ENCODE measurements at places on chromosomes 13 and 19.

- no peak for DNase-seq
Observed at GRCh38 chr13:94859811-94860210, 147.5 kb upstream of the SOX21 start.

- DNase-seq = no peak
Observed at GRCh38 chr13:76029706-76030105, 393.6 kb downstream of the LMO7 start.

- DNase-seq = no peak
Observed at GRCh38 chr19:18153556-18154134, 682 bp downstream of the PIK3R2 start.

DNA sequence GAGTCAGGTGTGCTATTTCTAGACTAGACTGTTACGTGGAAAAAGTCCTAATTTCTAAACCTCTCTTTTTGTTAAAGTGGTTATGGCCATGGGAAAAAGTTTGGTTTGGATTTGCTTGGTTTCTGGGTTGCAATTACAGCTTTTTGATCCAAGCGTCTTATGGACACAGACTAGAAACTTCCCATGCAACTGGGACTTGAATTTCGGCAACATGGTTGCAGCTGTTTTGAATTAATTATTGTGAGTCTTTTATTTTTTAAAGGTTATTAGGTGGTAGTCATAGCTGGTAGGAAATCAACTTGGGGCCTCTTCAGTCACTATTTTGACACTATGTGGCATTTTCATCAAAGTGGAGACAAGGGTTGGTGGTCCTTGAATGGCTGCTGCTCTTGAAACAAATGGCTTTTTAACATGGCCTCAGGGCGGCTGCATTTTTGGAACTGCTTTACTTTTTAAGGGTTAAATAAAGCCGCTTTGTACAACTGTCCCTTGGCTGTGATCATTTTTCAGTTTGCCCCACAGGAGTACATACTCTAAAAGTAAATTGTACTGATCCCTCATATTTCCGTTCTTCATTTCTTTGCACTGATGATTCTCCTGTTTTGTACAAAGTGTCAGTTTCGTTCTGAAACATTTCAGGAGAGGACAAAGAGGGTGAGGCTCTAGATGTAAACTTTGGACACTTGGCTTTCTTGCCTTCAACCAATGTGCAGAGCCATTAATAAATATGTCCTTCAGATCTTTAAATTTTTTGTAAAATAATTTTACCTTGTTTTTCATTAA is 15.9 kb downstream of the HNRNPM start:
- DNase-seq = no peak

DNA sequence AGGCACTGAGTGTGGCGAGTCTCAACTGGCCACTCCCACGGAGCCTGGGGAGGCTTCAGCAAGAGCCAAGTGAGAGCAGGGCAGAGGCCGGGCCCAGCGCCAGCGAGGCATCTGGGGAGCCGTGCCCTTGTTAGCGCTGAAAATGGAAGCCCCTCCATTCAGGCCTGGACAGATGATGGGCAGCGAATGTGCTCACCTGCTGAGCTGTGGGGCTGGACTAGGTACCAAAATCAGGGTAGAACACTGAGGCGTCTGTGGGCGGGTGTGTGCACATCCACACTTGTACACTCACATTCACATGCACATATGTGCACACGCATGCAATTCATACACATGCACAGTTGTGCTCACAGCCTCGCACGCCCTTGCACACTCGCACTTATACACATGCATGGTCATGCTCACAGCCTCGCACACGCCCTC is 20.7 kb downstream of the NAXD start:
- DNase-seq = no peak

DNA sequence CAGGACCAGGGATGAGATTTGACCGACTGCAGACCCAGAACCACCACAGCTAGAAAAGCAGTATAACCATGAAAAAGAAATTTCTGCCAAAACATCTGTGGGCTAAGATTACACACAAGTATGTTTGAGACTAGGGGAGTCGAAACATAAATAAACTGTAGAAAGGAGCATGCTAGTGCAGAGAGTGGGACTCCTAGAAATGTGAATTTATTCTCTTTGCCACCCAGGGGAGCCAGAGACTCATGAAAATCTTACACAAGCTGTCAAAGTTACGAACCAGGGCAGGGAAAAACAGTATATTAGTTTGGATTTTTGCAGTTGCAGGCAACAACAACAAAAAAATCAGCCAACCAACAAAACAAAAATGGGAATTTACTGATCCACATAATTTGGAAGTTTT is 12.3 kb upstream of the HSPH1 start:
- no peak for DNase-seq

GRCh38 chr19:33875071-33875470 is 78.4 kb downstream of the KCTD15 start:
- no peak for DNase-seq

GRCh38 chr19:2949939-2950285 is 5.1 kb upstream of the ZNF77 start:
- DNase-seq = no peak

- no peak for DNase-seq
Observed at GRCh38 chr13:26186995-26187394, 35.1 kb downstream of the RNF6 start.

DNA sequence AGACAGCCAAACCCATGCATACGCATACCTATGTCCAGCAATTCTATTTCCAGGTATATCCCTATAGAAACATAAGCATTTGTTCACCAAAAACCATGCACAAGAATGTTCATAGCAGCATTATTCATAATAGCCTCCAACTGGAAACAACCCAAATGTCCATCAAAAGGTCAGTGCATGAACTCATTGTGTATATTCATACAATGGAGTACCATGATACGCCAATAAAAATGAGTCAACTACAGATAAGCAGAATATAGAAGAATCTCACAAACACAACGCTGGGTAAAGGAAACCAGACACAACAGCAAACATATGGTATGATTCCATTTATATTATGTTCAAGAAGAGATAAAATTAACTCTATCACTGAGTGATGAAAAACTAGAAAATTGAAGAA is 23.8 kb downstream of the DEDD2 start:
- no peak for DNase-seq

DNA sequence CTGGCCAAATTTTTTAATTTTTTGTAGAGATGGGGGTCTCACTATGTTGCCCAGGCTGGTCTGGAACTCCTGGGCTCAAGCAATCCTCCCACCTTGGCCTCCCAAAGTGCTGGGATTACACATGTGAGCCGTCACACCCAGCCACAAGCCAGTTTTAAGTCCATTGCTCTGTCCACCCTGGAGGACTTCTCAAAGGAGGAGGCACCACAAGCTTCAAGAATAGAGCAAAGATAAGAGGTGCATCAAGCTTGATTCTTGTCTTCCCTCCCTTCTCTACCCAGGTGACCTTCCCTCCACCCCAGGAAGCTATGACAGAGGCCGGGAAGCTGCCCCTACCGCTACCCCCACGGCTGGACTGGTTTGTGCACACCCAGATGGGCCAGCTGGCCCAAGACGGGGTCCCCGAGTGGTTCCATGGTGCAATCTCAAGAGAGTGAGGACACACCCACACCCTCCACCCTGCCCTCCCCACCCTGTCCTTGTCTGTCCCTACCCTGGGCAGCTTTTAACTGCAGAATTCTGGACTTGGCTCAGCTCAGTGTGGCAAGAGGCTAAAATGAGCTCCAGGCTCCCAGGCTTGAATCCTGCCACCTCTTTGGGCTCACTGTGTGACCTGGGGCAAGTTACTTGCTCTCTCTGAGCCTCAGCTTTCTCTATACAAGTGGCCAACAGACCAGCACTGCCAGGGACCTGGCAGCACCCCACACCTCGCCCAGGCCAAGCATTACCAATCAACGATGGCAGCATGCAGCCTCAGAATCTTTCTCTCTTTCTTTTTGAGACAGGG is 5.2 kb downstream of the HSH2D start:
- no peak for DNase-seq

DNA sequence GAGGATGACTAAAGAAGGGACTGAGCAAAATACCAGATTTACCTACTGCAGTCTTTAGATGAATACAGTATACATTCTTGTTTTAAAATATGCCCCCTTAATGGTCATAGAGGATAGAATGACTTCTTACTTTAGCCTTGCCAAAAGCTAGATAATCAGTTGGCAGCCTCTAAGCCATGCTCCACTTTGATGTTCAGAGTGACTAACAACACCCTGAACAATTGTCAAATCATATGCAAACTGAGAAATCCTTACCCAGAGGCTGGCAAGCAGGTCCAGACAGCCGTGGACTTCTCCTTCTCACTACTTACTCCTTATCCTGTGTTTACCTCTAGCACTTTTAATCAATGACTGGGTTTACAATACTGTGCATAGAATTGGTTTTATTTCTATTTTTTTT is 23.6 kb upstream of the PHF11 start:
- DNase-seq = no peak

DNA sequence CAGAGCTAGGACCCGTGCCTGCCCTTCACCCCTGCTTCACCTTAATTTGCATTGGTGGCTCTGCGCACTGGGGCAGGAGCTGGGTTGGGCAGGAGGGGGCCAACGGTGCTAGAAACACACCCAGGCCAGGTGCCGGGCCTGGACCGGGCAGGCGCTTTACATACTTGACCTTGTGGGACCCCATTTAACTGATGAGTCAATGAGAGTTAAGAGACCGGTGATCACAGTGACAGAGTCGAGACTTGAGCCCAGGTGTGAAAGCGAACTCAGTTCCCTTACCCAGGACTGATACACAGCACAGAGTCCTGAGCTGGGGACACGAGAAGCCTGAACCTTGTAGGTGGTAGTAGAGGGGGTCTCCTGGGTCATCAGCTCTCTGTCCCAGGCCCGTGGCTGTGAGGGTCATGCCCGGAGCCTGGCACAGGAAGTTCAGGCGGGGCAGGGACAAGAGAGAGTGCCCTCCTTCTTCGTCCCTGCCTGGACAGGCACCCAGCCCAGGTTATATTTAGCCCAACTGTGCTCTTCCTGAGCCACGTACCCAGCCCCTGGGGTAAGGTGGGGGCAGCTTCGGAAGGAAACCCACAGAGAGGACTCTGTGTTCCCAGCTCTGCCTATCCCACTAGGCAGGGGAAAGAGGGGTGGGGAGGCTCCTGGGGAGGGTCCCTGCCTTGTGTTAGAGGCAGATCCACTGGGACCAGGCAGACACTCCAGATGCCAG is 1.9 kb downstream of the PRX start:
- no peak for DNase-seq

- DNase-seq = no peak
Observed at GRCh38 chr13:24615911-24616472, 64.2 kb upstream of the ATP12A start.

GRCh38 chr13:110299283-110299840 is 7.6 kb downstream of the COL4A1 start:
- DNase-seq = no peak

DNA sequence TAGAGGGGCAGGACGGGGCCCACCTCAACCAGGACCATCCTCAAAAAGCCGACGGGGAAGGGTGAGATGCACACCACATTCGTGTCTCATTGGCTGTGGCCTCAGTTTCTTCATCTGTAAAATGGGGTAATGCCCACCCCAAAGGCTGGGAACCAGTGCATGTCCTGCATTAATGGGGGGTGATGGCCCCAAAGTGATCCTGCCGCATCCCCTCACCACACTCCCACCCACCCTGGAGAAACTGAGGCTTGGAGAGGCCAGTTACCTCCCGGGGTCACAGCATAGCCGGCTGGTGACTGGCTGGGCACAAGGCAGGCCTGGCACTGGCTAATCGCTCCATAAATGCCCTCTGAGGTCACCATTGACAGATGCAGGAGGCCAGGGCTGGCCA is 640 bp upstream of the MIDN start:
- DNase-seq = no peak

DNA sequence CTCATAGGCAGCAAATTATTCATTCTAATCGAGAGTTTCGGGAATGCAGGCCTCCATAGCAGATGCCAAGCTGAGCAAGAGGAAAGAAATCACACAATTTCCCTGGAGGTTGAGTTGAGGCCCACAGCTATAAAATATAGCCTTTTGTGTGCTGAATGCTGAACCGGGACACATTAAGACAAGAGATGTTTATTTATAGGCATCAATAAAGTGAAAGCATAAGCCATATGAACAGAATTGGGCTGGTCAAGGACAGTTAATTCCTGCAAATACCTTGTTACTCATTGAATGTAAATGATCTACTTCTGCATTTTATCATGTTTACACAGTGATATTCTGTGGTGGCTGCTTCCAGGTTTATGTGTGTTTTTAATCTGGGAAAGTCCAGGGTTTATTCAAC is 461.7 kb downstream of the KLF12 start:
- DNase-seq = no peak

GRCh38 chr19:53945998-53946397 is 16.7 kb upstream of the CACNG8 start:
- DNase-seq = no peak

DNA sequence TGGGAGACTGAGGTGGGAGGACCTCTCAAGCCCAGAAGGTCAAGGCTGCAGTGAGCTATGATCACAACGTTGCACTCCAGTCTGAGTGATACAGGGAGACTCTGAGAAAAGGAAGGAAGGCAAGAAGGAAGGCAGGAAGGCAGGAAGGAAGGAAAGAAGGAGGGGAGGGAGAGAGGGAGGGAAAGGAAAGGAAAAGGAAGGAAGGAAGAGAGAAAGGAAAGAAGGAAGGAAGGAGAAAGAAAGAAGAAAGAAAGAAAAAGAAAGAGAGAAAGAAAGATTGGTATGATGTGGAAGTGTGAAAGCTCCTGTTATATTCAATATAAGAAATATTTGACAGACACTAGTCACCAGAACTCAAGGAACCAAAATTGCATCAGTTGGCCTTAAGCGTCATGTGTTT is 32.5 kb upstream of the CEBPG start:
- no peak for DNase-seq

DNA sequence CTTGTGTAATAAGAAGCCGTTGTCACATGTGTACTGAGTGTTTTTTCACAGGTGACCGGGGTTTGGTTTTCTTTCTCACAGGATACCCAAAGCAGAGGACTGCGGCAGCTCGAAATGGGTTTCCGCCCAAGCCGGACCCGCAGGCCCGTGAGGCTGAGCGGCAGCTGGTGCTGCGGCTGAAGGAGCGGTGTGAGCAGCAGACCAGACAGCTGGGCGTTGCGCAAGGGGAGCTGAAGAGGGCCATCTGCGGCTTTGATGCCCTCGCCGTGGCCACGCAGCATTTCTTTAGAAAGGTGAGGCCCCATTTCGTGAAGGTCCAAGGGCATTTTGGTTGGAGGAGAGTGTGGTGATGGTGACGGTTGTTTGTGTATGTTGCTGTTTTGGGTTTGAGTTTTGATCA is 236.3 kb downstream of the SLC7A1 start:
- DNase-seq = no peak

All from activated effector memory CD4-positive, alpha-beta T cell treated with Interleukin-2 at 50 U/mL for 16 hours (primary cell).